ENCODE measurements at places on chromosomes 4 and X.

- no peak for DNase-seq
Measured at GRCh38 chr4:180101348-180102083, 2141.7 kb upstream of the TENM3 start.

- DNase-seq: peak; percentile 11
Measured at GRCh38 chr4:23023121-23023520, 330.4 kb downstream of the GBA3 start.

DNA sequence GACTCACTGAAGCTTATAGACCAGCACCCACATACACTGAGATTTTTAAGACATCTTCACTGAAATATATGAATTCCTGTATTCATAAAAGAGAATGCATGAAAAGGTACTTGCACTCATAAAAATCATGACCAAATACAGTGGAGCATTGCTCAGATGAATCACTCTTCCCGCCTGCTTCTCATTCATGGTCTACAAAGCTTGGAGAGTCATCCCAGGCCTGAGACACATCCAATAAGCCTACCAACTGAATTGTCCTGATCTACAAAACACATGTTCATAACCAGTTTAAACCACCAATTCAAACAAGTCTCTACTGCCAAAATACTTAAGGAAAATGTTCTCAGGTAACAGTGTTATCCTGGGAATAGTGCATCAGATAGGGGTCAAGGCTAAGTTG is 38.1 kb downstream of the PROM1 start:
- DNase-seq: no peak

- no peak for DNase-seq
Measured at GRCh38 chrX:19063030-19063429, 59.2 kb downstream of the ADGRG2 start.

DNA sequence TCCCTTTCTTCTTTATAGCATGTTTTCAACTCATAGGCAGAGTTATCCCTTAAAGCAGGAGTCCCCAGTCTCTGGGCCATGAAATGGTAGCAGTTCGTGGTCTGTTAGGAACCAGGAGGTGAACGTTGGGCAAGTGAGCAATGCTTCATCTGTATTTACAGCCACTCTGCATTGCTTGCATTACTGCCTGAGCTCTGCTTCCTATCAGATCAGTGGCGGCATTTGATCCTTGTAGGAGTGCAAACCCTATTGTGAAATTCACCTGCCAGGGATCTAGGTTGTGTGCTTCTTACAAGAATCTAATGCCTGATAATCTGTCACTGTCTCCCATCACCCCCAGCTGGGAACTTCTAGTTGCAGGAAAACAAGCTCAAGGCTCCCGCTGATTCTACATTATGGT is 39.8 kb downstream of the DTHD1 start:
- DNase-seq: no peak

- DNase-seq: no peak
Measured at GRCh38 chrX:18917831-18918230, 66.1 kb downstream of the PHKA2 start.

DNA sequence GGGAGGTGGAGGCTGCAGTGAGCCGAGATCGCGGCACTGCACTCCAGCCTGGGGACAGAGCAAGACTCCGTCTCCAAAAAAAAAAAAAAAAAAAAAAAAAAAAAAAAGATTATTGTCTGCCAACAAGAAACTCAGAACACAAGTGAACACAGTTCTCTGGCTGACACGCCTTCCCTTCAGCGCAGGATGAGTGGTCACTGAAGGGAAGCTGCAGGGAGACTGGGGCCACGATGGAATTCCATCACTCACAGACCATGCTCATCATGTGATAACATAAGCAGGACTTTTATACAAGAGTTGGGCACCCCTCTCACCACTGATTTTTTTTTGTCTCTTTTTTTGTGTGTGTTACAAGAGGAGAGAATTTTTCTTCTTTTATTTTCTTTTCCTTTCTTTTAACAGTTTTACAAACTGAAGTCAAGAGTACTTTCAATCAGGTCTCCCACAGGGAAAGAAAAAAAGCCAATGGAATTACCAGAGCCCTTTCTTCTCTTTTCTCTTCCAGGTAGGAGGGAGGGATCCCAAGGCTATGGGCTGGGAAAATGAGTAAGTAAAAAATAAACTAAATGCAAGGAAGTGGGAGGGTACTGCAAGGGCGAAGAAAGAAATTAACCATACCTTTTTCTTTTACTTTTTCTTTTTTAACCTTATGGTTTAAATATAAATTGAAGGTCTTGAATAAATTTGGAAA is 435.6 kb downstream of the GPM6A start:
- no peak for DNase-seq

DNA sequence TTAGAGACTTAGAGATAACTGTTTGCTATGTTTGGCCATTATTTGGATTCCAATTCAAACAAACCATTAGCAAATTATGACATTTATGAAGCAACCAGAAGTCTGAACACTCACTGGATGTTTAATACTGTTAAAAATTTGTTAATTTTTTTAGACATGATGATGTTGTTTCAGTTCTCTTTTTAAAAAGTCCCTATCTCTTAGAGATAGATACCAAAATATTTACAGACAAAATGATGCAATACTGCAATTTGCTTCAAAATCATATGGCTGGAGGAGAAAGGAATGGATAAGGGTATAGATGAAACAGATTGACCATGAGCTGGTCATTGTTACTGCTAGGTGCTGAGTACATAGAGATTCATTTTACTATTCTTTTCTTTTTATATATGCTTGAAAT is 534.6 kb downstream of the BCOR start:
- no peak for DNase-seq

- DNase-seq: no peak
Measured at GRCh38 chrX:2451501-2452316, 49.1 kb downstream of the DHRSX start.

DNA sequence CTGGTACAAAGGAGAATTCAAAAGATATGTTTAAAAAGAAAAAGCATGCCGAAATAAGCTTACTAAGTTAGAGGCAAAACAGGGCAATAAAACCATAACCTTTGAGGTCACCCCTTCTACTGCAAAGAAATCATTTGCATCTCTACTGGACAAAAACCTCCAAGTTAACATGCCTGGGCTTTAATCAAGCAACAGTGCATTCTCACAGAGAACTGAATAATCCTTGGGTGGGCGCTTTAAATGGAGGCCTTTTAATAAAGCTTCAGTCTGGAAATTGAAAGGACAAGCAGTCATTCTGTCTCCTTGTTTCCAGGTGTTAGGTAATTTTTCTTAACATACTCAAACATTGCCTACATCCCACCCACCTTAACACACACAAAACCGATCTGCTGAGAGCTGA is 34.6 kb upstream of the SMS start:
- DNase-seq: no peak

GRCh38 chrX:10620121-10620699 is at the start of gene MID1:
Gene MID1 (minus strand): TSS chrX:10620585. CDS start chrX:10567547, 53,038 bp downstream.
- DNase-seq: peak; percentile 22

DNA sequence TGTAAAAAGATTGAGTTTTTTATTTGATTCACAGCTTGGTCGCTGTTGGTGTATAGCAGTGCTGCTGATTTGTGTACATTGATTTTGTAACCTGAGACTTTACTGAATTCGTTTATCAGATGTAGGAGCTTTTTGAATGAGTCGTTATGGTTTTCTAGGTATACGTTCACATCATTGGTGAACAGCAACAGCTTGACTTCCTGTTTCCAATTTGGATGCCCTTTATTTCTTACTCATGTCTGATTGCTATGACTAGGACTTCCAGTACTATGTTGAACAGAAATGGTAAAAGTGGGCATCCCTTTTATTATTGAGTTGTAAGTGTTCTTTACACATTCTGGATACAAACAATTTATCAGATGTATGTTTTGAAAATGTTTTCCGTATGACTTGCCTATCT is 76.0 kb downstream of the ADGRG4 start:
- no peak for DNase-seq

DNA sequence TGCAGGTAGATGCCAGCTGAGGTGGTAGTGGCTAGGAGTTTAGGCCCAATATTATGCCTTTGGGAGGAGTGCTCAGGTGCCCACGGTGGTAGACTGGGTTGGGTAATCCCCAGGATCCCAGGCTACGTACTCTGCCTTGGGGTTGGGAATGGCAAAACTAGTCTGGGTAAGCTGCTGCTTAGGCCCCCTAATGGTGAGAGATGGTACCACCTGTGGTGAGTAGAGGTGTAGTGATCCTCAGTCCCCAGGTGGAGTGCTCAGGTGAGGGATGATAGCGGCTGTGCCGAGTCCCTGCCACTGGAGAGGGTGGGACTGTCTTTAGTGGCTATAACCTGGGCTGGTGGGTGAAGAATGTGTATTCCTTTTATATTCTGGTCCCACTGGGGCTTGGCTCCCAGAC is 75.2 kb downstream of the IL1RAPL2 start:
- DNase-seq: no peak

DNA sequence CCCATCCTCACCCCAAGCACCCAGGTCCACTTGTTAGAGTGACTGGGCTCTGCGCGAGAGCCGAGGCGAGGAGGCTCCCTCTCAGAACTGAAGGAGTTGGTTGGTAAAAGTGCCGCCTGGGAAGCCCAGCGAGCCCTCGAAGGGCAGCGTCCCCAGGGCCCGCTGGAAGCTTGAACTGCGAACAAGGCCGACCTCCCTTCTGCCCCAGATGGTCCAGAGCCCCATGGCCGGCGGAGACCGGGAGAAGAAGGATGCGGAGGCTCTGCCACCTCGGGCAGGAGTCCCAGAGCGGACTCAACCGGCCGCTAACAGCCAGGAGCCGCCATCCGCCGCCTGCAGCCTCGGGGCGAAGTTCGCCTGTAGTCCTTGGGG is 116.3 kb upstream of the TEX13C start:
- no peak for DNase-seq

GRCh38 chr4:2402048-2402842 is 16.2 kb downstream of the ZFYVE28 start:
- DNase-seq: peak; percentile 54

GRCh38 chrX:130887376-130887775 is 15.6 kb downstream of the ENOX2 start:
- no peak for DNase-seq

DNA sequence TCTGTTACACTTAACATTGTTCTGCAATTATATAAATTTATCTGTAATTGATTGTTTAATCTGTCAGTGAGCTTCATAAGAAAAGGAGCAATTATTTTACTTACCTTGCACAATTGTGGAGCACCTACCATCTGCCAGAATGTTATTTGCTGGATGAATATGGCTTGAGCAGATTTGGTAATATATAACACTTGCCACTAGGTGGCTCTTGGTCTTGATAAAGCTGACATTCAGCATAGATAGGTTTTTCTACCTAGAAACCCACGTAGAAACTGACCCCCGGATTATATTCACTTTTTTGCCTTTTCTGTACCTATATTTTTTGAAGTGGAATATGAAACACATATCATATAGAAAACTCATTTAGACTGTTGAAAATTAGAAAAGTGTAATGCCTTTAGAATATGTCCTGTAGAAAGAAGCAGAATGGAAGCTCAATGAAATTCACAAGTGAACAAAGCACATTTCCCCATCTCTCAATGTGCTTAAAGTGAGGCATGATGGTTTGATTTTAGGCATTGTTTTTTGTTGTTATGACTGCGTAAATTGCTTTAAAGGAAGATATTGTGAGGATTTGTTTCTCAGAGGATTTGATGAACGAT is 9.5 kb downstream of the RBPJ start:
- peak; percentile 62 for DNase-seq

- no peak for DNase-seq
Measured at GRCh38 chrX:22603060-22603459, 330.3 kb downstream of the CBLL2 start.

DNA sequence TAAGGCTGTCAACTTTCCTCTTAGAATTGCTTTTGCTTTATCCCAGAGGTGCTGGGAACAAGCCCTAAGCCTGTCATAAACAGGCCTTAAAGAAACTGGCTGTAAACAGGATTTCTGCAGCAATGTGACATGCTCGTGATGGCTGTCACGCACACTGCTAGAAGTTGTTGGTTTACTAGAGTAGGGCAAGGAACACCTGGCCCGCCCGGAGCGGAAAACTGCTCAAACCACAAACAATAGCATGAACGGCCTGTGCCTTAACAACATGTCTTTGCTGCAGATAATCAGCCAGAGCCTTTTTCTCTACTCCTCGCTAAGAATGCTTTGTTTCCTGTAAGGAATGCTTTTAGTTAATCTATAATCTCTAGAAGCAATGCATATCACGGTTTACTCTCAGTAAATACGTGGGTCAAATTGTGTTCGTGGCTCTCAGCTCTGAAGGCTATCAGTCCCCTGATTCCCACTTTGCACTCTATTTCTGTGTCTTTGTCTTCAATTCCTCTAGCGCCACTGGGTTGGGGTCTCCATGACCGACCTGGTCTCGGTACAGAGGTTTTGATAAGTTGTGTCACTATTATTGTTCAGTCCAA is 318.3 kb downstream of the GLUD2 start:
- no peak for DNase-seq

DNA sequence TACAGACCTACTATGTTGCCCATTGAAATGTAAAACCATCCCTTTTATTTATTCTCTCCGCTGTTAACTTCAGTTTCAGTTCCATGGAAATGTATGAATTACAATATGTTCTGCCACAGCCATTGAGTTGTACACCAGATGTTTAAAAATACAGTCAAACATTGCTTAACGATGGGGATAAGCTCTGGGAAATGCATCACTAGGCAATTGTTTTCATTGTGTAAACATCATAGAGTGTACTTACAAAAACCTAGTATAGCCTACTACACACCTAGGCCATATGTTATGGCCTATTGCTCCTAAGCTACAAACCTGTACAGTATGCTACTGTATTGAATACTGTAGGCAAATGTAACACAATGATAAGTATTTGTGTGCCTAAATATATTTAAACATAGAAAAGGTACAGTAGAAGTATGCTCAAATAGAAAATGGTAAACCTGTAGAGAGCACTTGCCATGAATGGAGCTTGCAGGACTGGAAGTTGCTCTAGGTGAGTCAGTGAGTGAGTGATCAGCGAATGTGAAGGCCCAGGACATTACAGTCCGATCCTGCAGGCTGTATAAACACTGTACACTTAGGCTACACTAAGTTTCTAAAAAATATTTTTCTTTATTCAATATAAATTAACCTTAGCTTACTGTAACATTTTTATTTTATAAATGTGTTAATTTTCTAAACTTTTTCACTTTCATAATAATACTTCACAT is 2.7 kb upstream of the PF4V1 start:
- DNase-seq: no peak

- no peak for DNase-seq
Measured at GRCh38 chr4:137923494-137923893, 318.7 kb downstream of the SLC7A11 start.

- DNase-seq: no peak
Measured at GRCh38 chr4:123616951-123617461, 220.4 kb downstream of the SPRY1 start.

GRCh38 chr4:23973308-23973855 is 83.5 kb upstream of the PPARGC1A start:
- peak; percentile 22 for DNase-seq

GRCh38 chr4:86896596-86896995 is 4.4 kb upstream of the C4orf36 start:
- DNase-seq: no peak
